ENCODE measurements at places on chromosomes 5 and 9.

DNA sequence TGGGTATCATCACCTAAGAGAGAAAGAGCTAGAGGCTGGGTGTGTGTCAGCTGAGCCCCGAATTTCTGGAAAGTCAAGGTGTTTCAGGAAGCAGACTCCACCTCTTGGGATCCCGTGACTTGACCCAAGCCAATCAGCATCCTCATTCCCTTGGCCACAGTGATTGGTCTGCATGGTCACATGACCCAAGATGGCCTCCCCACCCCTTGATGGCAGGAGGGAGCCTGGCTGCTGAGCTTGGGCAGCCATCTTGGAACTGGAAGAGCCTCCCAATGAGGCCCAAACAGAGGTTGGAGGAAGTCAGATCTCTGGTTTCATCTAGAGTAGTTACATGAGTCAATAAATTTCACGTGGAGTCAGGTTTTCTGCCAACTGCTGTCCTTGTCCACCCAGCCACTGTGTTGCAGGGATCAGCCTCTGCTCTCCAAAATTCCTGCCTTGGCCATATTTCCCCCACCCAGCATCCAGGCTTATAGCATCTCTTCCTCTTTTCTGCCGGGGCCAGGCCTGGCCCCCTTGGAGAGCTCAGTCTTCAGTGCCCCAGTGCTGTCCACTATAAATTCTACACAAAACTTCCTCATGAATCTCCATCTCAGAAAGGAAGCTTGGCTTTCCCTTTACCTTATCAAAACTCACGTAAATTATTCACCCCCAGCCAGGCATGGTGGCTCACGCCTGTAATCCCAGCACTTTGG, 17.2 kb upstream of the SUSD3 start:
- no peak for DNase-seq

DNA sequence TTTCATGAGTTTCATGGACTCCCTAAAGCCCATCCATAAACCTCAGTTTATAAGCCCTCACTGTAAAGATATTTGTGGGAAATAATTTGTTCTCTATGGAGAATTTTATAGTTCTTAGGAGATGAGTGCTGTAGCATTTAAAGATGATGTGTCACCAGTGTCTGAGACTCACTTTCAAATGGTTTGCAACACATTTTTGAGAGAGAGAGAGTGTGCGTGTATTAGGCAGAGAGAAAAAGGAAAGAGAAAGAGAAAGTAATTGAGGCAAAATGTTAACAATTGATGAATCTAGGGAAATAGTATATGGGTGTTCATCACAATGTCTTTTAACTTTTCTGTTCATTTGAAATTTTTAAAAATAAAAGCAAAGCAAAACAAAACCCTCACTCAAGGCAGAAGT, 479.0 kb downstream of the ZSWIM6 start:
- DNase-seq, result no peak

DNA sequence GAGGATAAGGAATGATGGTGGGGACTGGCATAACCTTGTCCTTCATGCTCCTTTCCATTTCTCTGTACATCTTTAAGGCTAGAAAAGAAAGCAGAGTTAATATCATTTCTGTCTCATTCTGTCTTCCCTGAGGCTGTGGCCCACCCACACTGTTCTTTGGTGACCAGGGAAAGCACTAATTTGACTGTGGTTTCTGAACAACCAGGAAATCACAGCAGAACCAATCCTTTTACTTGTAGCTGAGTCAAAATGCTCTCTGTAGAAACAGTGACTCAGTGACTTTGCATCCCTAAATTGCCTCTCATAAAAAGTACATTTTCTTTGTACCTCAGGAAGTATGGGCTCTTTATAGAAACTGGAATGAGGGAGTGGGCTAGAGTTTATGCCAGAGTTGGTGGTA, 28.1 kb downstream of the IL33 start:
- DNase-seq, result no peak

GRCh38 chr5:67963789-67964519, 251.6 kb upstream of the PIK3R1 start:
- DNase-seq, result no peak

DNA sequence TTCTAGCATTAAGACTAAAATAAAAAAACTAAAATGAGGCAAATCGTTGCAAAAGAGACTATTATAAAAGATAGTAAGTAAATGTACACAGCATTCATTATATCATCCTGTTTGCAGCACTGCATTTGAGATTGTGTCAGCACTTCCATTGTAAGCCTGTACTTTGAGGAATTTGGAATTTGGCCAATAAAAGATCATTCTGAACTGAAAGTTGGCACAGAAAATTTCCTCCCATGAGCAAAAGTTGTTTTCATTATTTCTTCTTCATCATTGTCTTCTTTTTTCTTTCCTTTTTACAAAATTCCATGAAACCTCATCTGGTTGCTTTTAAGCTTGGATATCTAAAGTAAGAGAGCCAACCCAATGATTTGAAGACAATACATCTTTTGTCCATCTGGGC, 199.3 kb upstream of the ADAMTSL1 start:
- no peak for DNase-seq

- DNase-seq, result no peak
Measured at GRCh38 chr5:37637165-37637845, 202.5 kb downstream of the GDNF start.

GRCh38 chr9:89952401-89952800, 347.6 kb downstream of the GADD45G start:
- DNase-seq, result no peak

DNA sequence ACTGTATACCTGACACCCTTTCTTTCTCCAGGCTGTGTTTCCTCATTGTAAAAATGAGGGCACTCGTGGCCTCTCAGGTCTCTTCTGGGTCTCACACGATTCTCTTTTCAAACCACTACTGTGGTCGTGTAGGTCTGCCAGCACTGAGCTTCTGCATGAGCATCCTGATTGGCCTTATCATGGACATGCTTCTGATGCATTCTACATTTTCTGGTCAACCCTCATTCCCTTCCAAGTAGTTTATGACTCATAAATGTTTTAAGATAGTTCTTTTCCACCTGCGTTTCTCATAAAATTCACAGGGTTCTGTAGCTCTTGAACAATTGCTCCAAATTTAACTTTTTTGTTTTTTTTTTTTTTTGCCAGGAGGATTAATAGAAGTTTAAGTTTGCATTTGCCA, 294.8 kb downstream of the KCTD16 start:
- DNase-seq, result no peak

- DNase-seq, result no peak
Measured at GRCh38 chr5:20556115-20556763, 568.2 kb upstream of the CDH18 start.

Measured in activated T-helper 1 cell treated with anti-CD3 and anti-CD28 coated beads, Interleukin-2, amount 50 U/mL, for 16 hours (primary cell).